Fibroblast of the aortic adventitia (primary cell): ENCODE measurements at places on chromosomes 7 and 10.
A peak's percentile ranks its signal among the peaks of the same experiment; 100 is the strongest.

DNA sequence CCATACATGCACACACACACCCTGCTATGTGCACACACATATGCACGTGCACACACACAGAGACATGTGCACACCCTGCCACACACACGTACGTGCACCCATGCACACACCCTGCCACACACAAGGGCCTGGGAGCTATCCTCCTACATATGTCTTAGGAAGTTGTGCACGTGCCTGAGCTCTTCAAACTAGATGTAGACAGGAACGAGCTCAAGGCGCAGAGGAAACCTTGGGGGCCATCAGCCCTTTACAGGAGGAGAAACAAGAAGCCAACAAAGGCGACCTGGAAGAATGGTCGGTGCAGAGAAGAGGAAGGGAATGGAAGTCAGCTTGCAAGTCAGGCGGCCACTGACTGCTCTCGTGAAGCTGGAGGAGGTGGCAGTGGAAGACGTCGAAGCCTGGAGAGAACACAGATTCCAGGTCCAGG is 58.7 kb downstream of the AOC1 start:
- DNase-seq, result no peak

DNA sequence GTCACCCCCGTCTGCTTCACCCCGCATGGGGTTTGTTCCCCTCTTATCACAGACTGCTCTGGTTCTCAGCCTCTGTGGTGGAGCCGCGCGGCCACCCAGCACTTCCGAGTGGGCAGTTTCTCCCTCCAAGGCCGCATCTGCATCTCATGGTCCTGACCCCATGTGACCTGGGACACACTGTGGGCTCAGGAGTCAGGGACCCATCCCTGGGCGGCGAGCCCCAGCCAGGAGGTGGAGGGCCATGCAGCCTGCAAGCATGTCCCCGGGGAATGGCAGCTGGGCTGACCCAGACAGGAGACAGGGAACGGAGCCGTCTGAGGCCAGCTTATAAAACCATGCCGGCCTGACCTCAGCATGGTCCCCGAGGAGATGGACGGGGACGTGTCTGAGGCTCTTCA is 25.2 kb upstream of the TTYH3 start:
- no peak for DNase-seq

DNA sequence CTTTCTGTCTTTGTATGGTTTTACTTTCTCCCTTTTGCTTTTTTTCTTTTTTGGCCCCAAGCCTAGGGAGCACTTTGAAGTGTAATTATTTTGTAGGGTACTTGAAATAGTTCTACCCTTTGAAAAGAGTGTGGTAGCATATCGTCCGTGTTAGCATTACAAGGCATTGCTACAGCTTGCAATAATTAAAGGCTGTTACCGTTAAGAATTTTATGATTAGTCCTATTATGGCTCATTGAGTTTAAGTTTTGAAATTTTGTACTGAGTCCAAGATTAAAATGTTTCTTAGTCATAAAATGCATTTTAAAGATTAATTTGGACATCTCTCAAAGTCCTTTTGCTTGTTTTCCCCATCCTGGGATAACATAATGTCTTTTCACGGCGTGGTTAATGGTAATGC is 490.0 kb upstream of the LRRN3 start:
- DNase-seq, result no peak

DNA sequence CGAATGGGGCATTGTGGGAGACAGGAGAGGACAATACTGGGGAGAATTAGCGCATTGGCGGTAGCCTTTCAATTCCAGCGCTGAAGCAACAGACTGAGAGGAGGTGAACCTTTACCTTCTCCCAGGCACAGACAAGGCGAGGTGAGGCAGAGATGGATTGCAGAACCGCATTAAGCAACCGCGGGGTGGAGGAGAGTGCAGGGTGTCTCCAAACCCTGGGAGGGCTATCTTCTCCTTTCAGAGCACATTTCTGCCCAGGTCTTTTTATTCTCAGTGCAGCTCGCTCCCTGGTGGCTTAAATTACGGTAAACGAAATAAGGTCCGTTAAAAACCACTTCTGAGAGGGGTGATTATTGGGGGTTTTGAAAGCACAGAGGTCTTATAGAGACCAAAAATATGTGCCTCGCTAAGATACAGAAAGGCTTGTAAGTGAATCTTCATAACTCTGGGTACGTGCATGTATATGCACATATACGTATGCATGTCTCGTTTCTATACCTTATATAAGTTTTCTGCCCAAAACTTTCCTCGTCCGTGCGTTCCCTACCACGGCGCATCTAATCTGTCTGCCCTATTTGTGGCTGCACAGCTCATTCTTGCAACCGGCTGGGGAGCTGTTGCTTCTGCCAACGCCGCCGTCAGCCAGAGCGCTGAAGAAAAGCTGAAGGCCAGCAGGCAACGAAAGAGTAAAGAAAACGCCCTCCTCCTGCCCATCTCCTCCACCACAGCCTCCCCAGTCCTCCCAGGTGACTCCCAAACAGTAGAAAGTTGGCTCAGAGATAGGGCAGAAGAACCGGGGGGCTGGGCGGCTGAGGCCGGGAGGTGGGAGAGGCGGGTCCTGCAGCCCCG is 895 bp upstream of the ZNF804B start:
- no peak for DNase-seq

DNA sequence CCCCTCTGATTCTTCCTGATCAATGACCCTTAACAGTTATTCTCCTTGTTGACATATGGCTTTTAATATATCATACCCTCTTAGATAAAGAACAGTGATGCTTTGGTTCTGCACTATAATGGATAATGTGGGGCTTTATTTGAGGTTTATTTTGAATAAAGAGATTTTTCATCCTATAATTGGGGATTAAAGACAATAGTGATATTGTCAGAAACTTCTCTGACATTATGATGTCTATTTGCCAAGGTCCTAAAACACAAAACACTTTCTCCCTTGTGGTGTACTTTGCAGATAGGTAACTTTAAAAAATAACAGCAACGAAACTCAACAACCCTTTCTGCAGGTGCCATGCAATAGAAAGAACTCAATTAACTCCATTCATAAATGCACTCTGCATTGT is 243.6 kb upstream of the RHOBTB1 start:
- no peak for DNase-seq

GRCh38 chr10:107930037-107930436 is 765.5 kb upstream of the SORCS1 start:
- no peak for DNase-seq

GRCh38 chr7:39413636-39414223 is 152.5 kb upstream of the YAE1 start:
- peak; percentile 0 for DNase-seq

DNA sequence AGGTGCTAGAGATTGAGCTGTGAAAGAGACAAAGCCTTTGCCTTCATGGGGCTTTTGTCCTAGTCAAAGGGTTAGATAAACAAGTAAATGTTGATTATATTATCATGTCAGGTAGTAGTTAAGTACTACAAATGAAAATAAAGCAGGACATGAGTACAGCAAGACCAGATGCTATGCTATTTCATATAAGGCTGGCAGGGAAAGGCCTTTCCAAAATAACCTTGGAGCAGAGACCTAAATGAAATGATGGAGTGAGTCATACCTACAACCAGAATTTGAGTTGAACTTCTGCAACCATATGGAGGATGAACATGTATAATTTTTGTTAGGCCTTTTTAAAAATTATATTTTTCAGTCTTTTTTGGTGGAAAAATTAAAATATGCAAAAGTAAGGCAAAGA is 23.6 kb upstream of the SEMA4G start:
- DNase-seq, result no peak

DNA sequence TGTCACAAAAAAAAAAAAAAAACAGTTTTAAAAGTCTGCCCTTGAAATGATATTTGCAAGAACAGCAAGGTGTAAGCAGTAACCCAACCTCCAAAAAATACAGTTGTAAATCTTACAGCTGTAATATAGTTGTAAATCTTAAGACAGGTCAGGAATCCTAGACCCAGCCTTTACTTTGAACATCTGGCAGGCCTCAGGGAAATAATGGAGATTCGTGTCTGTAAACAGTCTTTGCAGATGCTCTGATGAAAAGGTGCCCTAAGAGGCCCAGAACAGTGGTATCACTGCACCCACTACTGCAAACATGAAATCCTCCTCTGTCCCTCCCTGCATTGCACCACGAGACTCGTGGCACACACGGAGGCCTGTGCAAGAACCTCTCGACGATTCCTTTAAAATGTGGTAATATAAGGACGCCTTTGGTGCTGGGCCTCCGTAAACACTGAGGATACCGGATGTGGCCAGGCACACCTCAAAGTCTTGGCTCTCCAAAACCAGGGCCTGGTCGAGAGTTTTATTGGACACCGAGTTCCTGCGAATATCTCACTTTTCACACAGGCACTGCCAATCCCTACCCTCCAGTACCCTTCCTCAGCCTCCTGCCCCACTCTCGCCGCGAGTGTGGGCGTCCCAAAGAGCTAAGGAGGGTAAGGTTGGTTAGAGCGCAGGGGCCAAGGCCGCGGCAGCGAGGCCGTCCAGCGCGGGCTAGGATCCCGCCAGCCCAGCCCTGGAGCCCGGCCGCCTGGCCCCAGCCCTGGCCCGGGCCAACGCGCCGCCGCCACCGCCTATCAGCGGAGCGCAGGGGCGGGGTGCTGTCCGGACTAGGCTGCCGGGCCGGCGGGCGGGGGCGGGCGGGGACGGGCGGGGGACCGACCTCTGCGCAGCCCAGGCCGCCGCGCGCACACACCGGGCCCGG is at the start of gene REEP3:
Gene REEP3, plus strand, starts transcription at position 902 of the 916 bp plus-strand sequence. CDS start 145 bp downstream, outside the sequence.
- peak; percentile 55 for DNase-seq

DNA sequence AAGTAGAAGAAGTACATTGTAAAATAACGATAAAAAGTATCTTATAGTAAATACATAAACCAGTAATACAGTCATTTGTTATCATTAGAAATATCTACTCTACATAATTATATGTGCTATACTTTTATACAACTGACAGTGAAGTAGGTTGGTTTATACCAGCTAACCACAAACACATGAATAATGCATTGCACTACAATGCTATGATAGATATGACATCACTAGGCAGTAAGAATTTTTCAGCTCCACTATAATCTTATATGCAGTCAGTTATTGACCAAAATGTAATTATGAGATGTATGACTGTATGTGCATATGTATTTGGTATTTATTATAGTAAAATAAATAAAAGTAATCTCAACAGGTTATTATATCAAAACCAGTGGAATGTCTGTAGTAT is 23.4 kb upstream of the SGCE start:
- DNase-seq, result no peak

- no peak for DNase-seq
These were observed 54.2 kb upstream of the TARP start for GRCh38 chr7:38327637-38328036.

DNA sequence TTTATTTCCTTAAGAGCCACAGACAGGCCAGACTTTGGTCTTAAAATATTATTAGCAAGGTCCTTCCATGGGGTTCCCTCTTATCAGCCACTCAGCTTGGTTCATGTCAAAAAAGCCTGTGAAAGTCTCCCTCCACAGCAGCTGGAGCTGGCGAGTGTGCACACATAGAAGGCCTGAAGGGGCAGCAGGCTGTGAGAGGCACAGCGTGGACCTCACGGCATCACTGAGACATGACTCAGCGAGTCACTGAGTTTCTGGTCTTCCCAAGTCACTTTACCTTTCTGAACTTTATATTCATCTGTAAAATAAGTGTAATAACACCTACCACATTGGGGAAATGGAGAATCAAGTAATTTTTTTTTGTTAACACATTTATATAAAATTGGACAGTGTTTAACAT is 8.7 kb downstream of the TAF3 start:
- DNase-seq, result peak; percentile 21

- peak; percentile 57 for DNase-seq
These were observed 27.6 kb upstream of the MKRN1 start for GRCh38 chr7:140506788-140507464.
